ENCODE measurements at places on chromosomes 11 and 22. TPM values are rescaled to one million over a fixed set of nuclear protein-coding genes. Genes with fewer than 3 reads are reported as not detected.

- H3K36me3 ChIP-seq: no peaks in the 10 kb centered on the region
- no peaks in the 10 kb centered on the region for H3K27me3 ChIP-seq
- no peak overlapping the region for H3K4me3 ChIP-seq
- peaks cover 18% of the 10 kb centered on the region for H3K4me1 ChIP-seq
- DNase-seq: no peak
Measured at GRCh38 chr22:47602732-47603131, 840.3 kb downstream of the TBC1D22A start.

The EXPH5 gene
- 3.6 TPM for total RNA-seq

The CLCF1 gene
- 0.50 TPM for total RNA-seq

The KRTAP5-11 gene
- total RNA-seq: not detected

GRCh38 chr11:1473786-1474185 is 12.8 kb downstream of the MOB2 start:
- peaks cover 77% of the 10 kb centered on the region for H3K36me3 ChIP-seq
- H3K27me3 ChIP-seq: no peaks in the 10 kb centered on the region
- H3K4me1 ChIP-seq: no peaks in the 10 kb centered on the region
- no peak overlapping the region for H3K27ac ChIP-seq
- no peak for DNase-seq
- no peak overlapping the region for H3K4me3 ChIP-seq

The LRRC55 gene
- total RNA-seq: 14.8 TPM

GRCh38 chr11:118915941-118916841 is 9.5 kb downstream of the BCL9L start:
- H3K27me3 ChIP-seq: no peaks in the 10 kb centered on the region
- H3K27ac ChIP-seq: peak overlapping the region; percentile 94
- H3K4me1 ChIP-seq: peaks cover 98% of the 10 kb centered on the region
- DNase-seq: no peak
- H3K36me3 ChIP-seq: peaks cover 33% of the 10 kb centered on the region
- no peak overlapping the region for H3K4me3 ChIP-seq

The TBRG1 gene
- total RNA-seq: 26.5 TPM

DNA sequence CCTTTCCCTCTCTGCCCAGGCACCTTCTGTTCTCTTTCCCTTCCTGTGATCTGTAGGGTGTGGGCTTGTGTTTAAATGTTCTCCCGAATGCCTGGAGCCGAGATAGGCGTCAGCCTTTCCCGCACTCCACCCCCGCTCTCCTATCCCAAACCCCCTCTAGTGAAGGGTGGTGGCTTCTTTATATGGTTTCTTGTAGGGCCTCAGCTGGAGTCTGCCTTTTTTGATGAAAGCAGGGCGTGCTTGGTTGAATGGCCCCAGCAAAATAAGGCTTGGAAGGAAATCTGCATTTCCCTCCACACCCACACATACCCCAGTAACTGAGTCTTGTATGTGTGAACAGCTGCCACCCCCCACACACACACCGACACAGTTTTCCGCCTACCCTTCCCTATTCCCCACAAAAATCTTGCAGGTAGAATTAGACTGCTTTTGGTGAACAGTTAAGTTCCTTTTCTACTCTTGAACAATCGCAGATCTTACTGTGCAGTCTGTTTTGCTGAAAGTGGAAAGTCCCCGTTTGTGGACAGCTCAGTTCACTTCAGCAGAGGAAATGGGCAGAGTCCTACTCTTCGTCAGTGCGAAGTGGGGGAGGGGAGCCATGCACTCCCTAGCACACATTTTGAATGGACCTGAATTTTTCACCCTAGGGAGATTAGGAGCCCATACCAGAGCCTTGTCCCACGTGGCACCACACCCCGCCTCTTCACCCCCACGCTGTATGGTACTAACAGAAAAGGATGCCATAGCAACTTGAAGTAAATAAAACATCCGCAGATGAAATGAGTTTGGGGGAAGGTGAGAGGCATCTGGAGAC is 25.5 kb upstream of the GRK2 start:
- peaks cover 13% of the 10 kb centered on the region for H3K36me3 ChIP-seq
- peaks cover 29% of the 10 kb centered on the region for H3K4me1 ChIP-seq
- no peaks in the 10 kb centered on the region for H3K27me3 ChIP-seq
- DNase-seq: no peak
- peak overlapping the region; percentile 95 for H3K27ac ChIP-seq

The SLC22A9 gene
- total RNA-seq: not detected

DNA sequence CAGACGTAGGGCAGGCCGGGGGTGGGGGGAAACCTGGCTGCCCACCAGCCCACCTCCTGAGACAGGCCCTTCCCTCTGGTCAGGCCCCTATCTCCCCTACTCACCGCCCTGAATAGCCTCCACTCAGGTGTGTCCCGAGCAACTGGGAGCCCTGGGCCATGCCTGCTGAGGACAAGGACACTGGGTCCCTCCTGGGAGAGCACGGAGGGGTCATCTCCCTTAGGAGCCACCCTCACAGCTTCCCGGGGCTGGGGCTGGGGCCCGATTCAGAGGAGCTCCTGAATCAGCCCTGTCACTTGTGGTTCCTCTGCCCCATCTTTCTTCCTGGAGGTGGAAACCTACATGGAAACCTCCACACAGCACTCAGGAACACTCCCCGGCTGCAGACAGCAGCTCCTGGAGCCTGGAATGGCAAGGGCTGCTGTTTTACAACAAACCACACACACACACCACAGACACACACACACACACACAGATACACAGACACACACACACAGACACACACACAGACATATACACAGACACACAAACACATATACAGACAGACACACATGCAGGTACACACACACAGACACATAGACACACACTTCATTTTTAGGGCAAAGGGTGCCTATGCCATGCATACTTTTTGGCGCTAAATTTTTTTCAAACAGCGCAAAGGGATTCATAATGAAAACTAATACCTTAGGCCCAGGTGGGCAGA is 9.6 kb upstream of the EMID1 start:
- H3K36me3 ChIP-seq: no peaks in the 10 kb centered on the region
- H3K27me3 ChIP-seq: no peaks in the 10 kb centered on the region
- no peak overlapping the region for H3K4me3 ChIP-seq
- H3K4me1 ChIP-seq: no peaks in the 10 kb centered on the region
- no peak overlapping the region for H3K27ac ChIP-seq

GRCh38 chr11:129383502-129383901 is 7.9 kb downstream of the BARX2 start:
- H3K27ac ChIP-seq: no peak overlapping the region
- no peak for DNase-seq
- H3K4me1 ChIP-seq: no peaks in the 10 kb centered on the region
- H3K27me3 ChIP-seq: peaks cover 10% of the 10 kb centered on the region
- H3K4me3 ChIP-seq: no peak overlapping the region

DNA sequence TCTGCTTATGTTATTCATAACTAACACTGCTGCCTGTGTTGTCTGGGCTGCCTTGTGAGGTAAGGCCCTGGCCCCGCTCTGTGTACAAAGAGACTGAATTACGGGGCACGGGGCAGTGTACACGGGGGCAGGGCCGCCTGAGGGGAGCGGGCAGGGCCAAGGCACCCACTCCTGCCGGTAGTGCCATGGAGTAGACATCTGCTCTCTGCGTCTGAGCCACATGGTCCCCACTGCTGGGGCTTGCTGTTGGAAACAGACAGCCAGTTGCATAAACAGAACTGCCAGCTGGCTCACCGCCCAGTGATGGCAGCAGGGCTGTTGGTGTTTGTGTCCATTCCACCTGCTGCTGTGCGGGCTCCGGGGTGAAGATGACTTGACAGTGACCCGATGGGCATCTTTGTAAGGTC is 19.8 kb downstream of the FAM118A start:
- H3K36me3 ChIP-seq: peaks cover 57% of the 10 kb centered on the region
- DNase-seq: peak; percentile 89
- H3K27ac ChIP-seq: no peak overlapping the region
- peaks cover 6% of the 10 kb centered on the region for H3K4me1 ChIP-seq
- no peaks in the 10 kb centered on the region for H3K27me3 ChIP-seq

GRCh38 chr11:2940147-2940920 is 11.1 kb upstream of the PHLDA2 start:
- H3K27ac ChIP-seq: no peak overlapping the region
- no peak overlapping the region for H3K4me3 ChIP-seq
- no peak for DNase-seq
- peaks cover 45% of the 10 kb centered on the region for H3K36me3 ChIP-seq
- peaks cover 11% of the 10 kb centered on the region for H3K4me1 ChIP-seq

The LIPT2 gene
- total RNA-seq: 6.2 TPM

The CARD18 gene
- not detected for total RNA-seq

DNA sequence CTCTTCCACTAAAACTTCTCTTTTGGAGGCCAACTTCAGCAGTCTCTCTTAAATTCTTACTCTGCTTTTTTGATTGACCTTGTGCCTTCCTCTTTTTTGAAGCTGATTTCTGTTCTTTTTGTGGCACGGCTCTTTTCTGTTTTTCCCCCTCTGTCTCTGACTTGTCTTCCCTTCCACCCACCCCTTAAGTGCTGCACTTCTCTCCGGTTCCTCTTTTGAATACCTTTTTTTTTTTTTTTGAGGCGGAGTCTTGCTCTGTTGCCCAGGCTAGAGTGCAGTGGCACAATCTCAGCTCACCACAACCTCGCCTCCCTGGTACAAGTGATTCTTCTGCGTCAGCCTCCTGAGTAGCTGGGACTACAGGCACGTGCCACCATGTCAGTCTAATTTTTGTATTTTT is 211.9 kb downstream of the BLID start:
- peaks cover 4% of the 10 kb centered on the region for H3K4me1 ChIP-seq
- no peak overlapping the region for H3K27ac ChIP-seq
- no peak for DNase-seq
- no peak overlapping the region for H3K4me3 ChIP-seq
- no peaks in the 10 kb centered on the region for H3K27me3 ChIP-seq

DNA sequence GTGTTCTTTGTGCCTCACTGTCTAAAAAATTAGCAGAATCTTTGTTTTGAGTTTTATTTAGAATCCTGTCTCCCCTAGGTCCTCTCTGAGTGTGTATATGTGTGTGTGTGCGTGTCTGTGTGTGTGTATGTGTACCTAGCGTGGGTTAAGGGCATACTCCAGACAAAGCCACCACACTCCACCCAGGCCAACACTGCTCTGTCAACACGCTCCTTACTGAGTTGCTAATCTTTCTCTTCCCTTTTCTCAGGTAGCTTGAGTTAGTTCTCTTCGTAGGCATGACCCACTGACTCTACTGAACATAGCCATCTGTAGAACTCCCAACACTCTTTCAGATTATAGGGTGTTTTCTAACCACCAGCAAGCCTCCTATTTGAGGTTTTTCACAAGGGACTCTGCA is 131.1 kb downstream of the LRRC4C start:
- H3K27me3 ChIP-seq: no peaks in the 10 kb centered on the region
- H3K4me1 ChIP-seq: no peaks in the 10 kb centered on the region
- no peak for DNase-seq

DNA sequence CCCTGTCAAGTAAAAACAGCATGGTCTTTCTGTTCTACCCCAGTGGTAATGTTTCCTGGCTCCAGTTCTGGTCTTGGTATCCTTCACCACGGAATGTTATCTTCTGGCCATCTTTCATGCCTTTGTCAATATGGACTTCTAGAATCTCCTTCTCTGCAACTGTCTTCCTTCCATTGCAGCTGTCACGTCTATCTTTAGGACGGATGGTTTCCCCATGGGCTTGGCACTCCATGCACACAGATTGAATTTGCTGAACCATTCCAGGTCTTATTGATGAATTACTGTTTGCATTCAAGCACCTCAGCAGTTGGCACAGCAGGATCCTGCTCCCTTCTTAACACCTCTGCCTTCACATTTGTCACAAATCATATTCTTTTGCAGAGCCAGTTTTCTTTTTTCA is 44.9 kb upstream of the SLC25A18 start:
- H3K27me3 ChIP-seq: no peaks in the 10 kb centered on the region
- no peak overlapping the region for H3K27ac ChIP-seq
- DNase-seq: no peak
- no peak overlapping the region for H3K4me3 ChIP-seq

The ZBTB16 gene
- total RNA-seq: 17.9 TPM

- no peaks in the 10 kb centered on the region for H3K27me3 ChIP-seq
- no peak overlapping the region for H3K27ac ChIP-seq
- no peak overlapping the region for H3K4me3 ChIP-seq
- no peaks in the 10 kb centered on the region for H3K36me3 ChIP-seq
- no peak for DNase-seq
Measured at GRCh38 chr11:61627850-61628661, 47.2 kb upstream of the SYT7 start.

GRCh38 chr11:58125469-58125868 is at the start of gene OR9I1:
Gene OR9I1 (minus strand): TSS chr11:58125530. CDS start chr11:58119444, 6,086 bp downstream.
- H3K4me1 ChIP-seq: no peaks in the 10 kb centered on the region
- DNase-seq: no peak
- H3K27me3 ChIP-seq: no peaks in the 10 kb centered on the region
- no peak within 1 kb of the TSS for H3K27ac ChIP-seq
- H3K36me3 ChIP-seq: no peaks in the 10 kb centered on the region
- H3K4me3 ChIP-seq: no peak within 1 kb of the TSS

The STK33 gene
- total RNA-seq: 31.1 TPM

Data from spinal cord (tissue), 10 donors.